Activated CD4-positive, CD25-positive, alpha-beta regulatory T cell (primary cell): ENCODE measurements at places on chromosomes 5 and 9.

DNA sequence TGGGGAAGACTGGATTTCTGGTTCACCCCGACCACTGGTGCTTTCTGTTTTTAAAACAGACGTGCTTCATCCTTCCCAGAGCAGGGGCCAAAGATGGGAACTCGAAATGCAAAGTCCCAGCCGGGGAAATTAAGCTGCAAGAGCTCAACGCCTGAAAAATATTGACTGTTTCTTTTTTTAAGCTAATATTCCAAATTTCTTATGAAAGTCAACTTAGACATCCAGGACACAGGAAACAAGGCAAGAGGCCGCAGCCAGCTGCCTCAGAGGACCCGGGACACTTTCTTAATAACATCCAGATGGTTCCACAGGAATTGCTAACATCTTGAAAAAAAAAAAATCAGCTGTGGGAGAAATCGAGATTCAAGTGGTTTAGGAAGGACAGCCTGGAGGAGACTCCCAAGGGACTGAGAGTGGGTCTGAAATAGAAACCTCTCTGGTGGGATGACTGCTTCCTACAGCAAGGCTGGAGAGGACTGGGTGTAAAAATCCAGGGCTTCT is 144.9 kb downstream of the FGF1 start:
- DNase-seq: no peak

DNA sequence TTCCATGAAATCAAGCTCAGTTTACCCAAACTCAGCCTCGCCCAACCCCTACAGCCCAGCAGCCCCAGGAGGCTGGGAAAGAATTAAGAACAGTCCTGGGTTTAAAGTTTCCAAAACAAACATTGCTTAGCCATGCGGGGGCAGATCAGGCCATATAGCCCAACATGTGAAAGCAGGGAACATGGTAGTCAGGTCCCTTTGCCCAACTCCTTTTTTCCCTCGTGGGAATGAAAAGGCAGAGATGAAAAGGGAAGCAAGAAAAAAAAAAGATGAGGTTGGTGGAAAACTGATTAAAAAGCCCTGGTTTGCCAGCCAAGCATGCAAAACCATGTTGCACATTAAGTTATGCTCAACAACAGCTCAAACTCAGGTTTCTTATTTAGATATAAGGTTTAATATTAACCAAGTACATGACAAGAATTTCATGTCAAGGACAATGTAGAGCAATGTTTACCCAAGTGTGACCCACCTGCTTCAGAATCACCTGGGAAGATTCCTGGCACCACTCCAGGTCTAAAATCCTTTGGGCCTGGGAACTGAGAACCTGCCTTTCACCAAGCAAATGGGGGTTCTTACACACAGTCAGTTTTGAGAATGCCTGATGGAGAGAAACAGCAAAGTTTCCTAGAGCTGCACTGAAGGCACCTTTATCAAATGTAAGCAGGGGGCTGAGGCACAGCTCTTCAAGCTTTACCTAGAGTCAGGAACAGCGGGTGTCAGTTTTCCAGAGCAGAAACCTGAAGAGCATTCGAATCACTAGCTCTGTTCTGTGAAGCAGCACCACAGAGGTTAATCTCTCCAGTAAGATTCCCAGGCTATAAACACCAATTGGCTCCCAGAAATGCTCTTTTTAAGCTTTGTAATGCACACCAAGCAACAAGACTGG is 1.7 kb downstream of the FREM1 start:
- DNase-seq: no peak

GRCh38 chr5:55450050-55450765 is 84.6 kb downstream of the PLPP1 start:
- no peak for DNase-seq

- no peak for DNase-seq
These were observed 17.1 kb downstream of the IGIP start for GRCh38 chr5:140142856-140143255.

GRCh38 chr5:119072496-119072895 is 1.6 kb downstream of the DMXL1 start:
- no peak for DNase-seq

- DNase-seq: no peak
These were observed 5.3 kb downstream of the SPEF2 start for GRCh38 chr5:35622974-35623373.

DNA sequence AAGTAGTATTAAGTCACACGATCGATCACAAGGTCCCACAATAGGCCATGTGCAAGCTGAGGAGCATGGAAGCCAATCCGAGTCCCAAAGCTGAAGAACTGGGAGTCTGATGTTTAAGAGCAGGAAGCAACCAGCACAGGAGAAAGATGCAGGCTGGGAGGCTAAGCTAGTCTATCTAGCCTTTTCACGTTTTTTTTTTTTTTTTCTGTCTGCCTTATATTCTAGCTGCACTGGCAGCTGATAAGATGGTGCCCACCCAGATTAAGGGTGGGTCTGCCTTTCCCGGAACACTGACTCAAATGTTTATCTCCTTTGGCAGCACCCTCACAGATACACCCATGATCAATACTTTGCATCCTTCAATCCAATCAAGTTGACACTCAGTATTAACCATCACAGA is 6.5 kb downstream of the PPIP5K2 start:
- no peak for DNase-seq

- DNase-seq: no peak
These were observed 74.6 kb upstream of the PLPP1 start for GRCh38 chr5:55609413-55609812.

- DNase-seq: no peak
These were observed 24.5 kb upstream of the LTC4S start for GRCh38 chr5:179769271-179769670.
